ENCODE measurements at places on chromosomes 5 and 9. TPM values are rescaled to one million over a fixed set of nuclear protein-coding genes. Genes with fewer than 3 reads are reported as not detected.

Gene ARL14EPL
- total RNA-seq, result not detected

Gene NDUFAF2
- 19.5 TPM for total RNA-seq

Gene SLC46A2
- total RNA-seq, result not detected

Gene RNF44
- 281 TPM for total RNA-seq

Gene GHR
- total RNA-seq, result not detected

Gene ALG2
- 17.3 TPM for total RNA-seq

Gene OGN
- not detected for total RNA-seq

Gene ANKHD1
- total RNA-seq, result 235 TPM

Gene GPR150
- 1.6 TPM for total RNA-seq

Gene FAM221B
- total RNA-seq, result not detected

DNA sequence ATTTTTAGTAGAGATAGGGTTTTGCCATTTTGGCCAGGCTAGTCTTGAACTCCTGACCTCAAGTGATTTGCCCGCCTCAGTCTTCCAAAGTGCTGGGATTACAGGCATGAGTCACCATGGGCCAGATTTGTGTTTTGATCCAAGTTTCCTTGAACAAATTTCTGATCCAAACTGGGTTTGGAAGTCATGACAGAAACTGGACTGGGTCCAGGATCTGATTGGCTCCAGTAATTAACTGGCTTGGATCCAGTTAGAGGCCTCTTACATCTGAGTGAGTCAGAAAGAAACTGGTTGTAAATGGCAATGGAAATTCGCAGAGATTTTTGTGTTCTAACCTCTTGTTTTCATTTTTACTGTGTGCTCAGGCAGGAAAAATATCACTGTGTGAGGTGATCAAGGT lies 141.6 kb downstream of the SLC25A46 start:
- H3K4me3 ChIP-seq, result no peak overlapping the region
- no peaks in the 10 kb centered on the region for H3K36me3 ChIP-seq
- H3K27me3 ChIP-seq, result no peaks in the 10 kb centered on the region
- DNase-seq, result no peak
- H3K27ac ChIP-seq, result no peak overlapping the region

DNA sequence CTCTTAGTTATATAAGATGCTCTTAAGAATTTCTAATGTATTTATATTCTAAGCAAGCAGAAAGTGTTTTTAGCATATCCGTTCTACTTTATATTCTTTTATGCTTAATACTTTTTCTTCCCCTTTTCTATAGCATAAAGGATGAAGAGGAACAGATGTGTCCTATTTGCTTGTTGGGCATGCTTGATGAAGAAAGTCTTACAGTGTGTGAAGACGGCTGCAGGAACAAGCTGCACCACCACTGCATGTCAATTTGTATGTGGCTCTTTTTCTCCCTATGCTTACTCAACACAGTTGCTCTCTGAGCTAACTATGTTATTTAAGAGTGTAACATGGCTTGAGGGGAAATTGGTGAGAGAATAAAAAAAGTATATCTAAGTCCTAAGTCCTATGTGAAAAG lies 37.6 kb upstream of the SETD9 start:
- H3K36me3 ChIP-seq, result peaks cover 83% of the 10 kb centered on the region
- H3K4me1 ChIP-seq, result no peaks in the 10 kb centered on the region
- no peak overlapping the region for H3K4me3 ChIP-seq

DNA sequence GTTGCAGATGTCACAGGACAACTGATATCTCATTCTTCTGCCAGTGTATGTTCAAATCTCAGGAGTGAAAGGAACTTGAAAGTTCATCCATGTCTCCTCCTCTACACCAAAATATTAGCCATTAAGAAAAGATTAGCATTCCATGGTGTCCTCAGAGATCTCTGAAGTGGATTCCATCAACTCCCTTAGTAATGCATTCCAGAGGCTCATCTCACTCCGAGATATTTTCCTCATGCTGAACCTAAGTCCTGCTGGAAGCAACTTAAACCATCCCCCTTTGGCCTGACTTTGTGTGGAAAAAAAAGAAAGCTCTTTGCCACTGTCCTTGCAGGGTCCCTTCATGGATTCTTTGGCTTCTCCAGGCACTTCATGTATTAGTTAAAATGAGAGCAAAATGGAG lies 155.7 kb upstream of the ZNF462 start:
- H3K4me3 ChIP-seq, result no peak overlapping the region
- DNase-seq, result no peak
- H3K4me1 ChIP-seq, result no peaks in the 10 kb centered on the region
- H3K36me3 ChIP-seq, result no peaks in the 10 kb centered on the region

DNA sequence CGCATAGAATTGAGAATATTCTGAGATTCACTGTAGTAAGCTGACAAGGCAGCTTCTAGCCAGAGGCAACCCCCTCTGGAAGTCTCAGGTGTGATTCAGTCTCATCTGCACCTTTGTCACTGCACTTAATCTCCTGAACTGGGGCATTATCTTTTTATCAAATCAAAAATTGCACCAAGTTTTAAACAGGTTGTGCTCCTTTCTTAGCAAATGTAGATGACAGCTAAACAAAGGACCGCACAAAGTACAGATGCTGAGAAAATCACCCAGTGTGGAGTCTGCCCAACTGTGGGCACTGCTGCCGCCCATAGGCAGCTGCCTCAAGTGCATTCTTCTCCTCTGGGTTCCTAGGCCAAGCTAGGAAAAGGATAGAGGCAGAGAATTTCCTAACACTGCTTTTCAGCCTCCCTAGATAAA lies 51.1 kb downstream of the STARD4 start:
- no peak for DNase-seq
- no peaks in the 10 kb centered on the region for H3K27me3 ChIP-seq
- H3K36me3 ChIP-seq, result peaks cover 10% of the 10 kb centered on the region
- H3K4me1 ChIP-seq, result peaks cover 6% of the 10 kb centered on the region
- no peak overlapping the region for H3K4me3 ChIP-seq

DNA sequence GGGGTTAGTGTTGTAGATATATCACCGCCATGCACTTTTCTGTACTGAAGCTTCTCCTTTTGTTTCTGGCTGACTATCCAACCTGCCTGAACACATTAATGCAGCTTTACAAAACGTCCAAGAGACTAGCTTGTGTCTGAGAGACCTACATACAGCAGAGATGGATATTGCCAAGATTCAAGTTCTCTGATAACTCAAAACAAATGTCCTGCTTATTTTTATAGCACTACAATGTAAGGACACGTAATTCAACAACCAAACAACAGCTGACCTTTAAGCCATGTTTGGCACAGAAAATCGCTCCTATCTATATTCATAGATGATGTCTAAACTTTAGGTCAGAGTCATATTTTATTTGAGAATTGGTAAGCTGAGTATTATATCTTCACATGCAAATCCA lies 76.2 kb upstream of the NTRK2 start:
- H3K36me3 ChIP-seq, result no peaks in the 10 kb centered on the region
- H3K4me3 ChIP-seq, result no peak overlapping the region
- peaks cover 1% of the 10 kb centered on the region for H3K27me3 ChIP-seq
- DNase-seq, result no peak
- no peaks in the 10 kb centered on the region for H3K4me1 ChIP-seq
- H3K27ac ChIP-seq, result no peak overlapping the region

- peaks cover 11% of the 10 kb centered on the region for H3K27me3 ChIP-seq
- no peaks in the 10 kb centered on the region for H3K4me1 ChIP-seq
- H3K4me3 ChIP-seq, result no peak overlapping the region
Observed at GRCh38 chr9:76365028-76365427, 29.2 kb downstream of the RFK start.

DNA sequence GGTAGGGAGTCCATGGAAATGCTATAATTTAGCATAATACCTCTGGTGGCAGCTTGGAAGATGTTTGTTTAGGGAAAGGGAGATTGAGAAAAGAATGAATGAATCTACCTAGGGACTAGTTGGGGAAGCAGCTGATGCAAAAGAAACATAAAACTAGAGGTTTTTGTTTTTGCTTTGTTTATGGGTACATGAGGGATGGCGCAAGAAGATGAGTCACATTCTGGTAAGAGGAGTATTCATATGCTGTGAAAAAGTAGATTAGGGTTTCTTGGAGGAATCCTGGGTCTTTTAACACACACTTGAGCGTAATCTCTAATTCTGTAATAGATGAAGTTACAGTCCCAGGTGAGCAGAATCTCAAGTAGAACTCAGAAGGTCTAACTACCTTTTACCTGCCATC lies 17.1 kb downstream of the C9orf43 start:
- no peaks in the 10 kb centered on the region for H3K4me1 ChIP-seq
- no peak for DNase-seq
- peaks cover 17% of the 10 kb centered on the region for H3K27me3 ChIP-seq
- H3K27ac ChIP-seq, result no peak overlapping the region
- no peaks in the 10 kb centered on the region for H3K36me3 ChIP-seq

GRCh38 chr9:98780059-98780749 lies 16.2 kb downstream of the ANKS6 start:
- no peaks in the 10 kb centered on the region for H3K4me1 ChIP-seq
- no peaks in the 10 kb centered on the region for H3K36me3 ChIP-seq
- no peaks in the 10 kb centered on the region for H3K27me3 ChIP-seq
- H3K4me3 ChIP-seq, result no peak overlapping the region
- H3K27ac ChIP-seq, result no peak overlapping the region

DNA sequence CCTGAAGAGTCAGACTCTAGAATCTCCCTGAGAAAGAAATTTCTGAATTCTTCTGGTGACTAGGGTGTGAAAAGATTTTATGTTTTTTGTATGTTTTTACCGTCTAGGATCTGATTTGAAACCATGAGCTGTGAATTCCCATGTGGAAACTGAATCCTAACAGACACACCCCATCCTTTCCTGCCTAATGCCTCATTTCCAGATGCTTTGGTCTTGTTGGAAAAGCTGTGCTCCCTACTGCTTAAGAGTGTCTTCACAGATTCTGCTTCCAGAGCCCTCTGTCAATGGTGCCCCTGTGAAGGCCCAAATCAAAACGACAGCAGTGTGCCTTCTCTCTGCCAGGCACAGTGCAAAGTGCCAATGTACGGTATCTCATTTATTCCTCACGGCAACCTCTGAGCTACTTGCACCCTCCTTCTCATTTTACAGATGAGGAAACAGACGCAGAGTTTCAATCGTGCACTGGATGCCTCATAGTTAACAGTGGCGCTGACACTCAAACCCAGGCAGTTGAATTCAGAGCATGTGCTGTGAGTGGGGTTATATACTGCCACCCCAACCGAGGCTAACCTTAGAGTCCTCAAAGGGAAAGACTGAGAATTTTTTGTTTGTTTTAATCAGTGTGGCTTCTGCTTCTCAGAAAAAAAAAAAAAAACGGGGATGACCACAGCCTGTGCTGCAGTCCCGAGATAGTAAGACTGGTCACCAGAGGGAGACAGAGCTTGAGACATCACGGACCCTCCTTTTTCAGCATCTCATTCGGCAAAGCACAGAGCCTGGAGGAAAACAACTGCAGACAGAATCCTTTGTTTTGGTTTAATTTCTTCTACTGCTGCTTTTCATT lies 188.4 kb downstream of the SNCAIP start:
- peaks cover 31% of the 10 kb centered on the region for H3K27me3 ChIP-seq
- H3K4me3 ChIP-seq, result no peak overlapping the region
- H3K4me1 ChIP-seq, result no peaks in the 10 kb centered on the region

GRCh38 chr5:118806571-118806970 lies 181.8 kb downstream of the DTWD2 start:
- DNase-seq, result no peak
- no peaks in the 10 kb centered on the region for H3K4me1 ChIP-seq
- H3K4me3 ChIP-seq, result no peak overlapping the region
- peaks cover 40% of the 10 kb centered on the region for H3K36me3 ChIP-seq
- no peaks in the 10 kb centered on the region for H3K27me3 ChIP-seq

- H3K27ac ChIP-seq, result no peak overlapping the region
- H3K27me3 ChIP-seq, result no peaks in the 10 kb centered on the region
- no peak overlapping the region for H3K4me3 ChIP-seq
- DNase-seq, result no peak
- peaks cover 81% of the 10 kb centered on the region for H3K36me3 ChIP-seq
Observed at GRCh38 chr5:41797662-41798061, 72.6 kb downstream of the OXCT1 start.

DNA sequence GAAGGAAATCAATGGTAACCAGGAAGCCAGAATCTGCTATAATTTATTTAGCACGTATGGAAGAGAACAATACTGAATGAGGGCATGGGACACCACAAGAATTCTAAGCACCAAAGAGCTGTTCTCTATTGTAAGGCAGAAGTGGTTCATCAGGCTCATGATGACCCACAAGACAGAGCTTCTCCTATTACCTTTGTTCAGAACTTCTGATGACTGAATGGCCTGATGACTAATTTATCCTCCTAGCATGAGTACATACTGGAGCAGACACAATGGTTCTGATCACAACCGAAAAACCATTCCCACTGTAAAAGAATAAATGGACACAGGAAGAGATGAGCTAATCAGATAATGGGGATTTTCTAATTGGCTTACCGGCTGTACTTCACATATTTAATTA lies 329.8 kb upstream of the PDE4D start:
- no peaks in the 10 kb centered on the region for H3K27me3 ChIP-seq
- no peaks in the 10 kb centered on the region for H3K36me3 ChIP-seq
- H3K4me3 ChIP-seq, result no peak overlapping the region
- no peak for DNase-seq
- no peak overlapping the region for H3K27ac ChIP-seq

DNA sequence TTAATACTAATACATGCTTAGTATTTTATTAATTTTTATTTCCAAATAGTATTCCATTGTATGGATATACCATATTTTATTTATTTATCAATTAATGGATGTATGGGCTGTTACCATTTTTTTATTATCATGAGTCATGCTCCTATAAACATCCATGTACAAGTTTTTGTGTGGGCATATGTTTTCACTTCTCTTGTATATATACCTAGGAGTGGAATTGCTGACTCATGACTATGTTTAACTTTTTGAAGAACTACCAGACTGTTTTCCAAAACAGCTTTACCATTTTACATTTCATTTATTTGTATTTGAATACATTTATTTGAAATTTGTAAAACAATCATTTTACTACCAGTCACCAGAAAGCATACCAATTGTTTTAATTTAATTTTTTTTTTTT lies 14.1 kb upstream of the LRRC19 start:
- peaks cover 9% of the 10 kb centered on the region for H3K36me3 ChIP-seq
- no peak overlapping the region for H3K4me3 ChIP-seq
- DNase-seq, result no peak
- H3K27me3 ChIP-seq, result no peaks in the 10 kb centered on the region
- H3K27ac ChIP-seq, result no peak overlapping the region
- no peaks in the 10 kb centered on the region for H3K4me1 ChIP-seq

DNA sequence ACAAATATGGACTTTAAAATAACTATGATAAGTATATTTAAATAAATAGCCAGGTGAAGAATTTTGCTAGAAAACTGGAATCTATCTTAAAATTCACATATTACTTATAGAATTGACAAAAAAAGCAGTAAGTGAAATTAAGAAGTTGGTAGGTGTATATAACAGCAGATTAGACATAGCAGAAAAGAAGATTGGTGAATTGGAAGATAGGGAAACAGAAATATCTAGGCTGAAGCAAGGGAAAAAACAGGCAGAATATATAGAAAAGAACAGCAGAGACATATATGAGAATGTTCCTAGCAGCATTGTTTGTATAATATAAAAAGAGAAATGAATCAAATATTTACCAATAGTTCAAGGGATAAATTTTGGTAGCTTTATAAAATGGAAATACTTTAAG lies 294.9 kb downstream of the TMEM232 start:
- H3K4me1 ChIP-seq, result no peaks in the 10 kb centered on the region
- no peak for DNase-seq
- no peaks in the 10 kb centered on the region for H3K36me3 ChIP-seq

GRCh38 chr5:40958811-40959210 lies 49.5 kb downstream of the C7 start:
- DNase-seq, result no peak
- H3K4me1 ChIP-seq, result no peaks in the 10 kb centered on the region
- no peak overlapping the region for H3K27ac ChIP-seq
- H3K4me3 ChIP-seq, result no peak overlapping the region
- H3K36me3 ChIP-seq, result no peaks in the 10 kb centered on the region
- H3K27me3 ChIP-seq, result no peaks in the 10 kb centered on the region

GRCh38 chr9:124239249-124240073 lies 18.3 kb upstream of the NEK6 start:
- H3K4me3 ChIP-seq, result no peak overlapping the region
- peaks cover 6% of the 10 kb centered on the region for H3K36me3 ChIP-seq
- H3K4me1 ChIP-seq, result peaks cover 2% of the 10 kb centered on the region
- no peak overlapping the region for H3K27ac ChIP-seq

Measured in naive thymus-derived CD8-positive, alpha-beta T cell (primary cell).